ENCODE measurements at places on chromosomes 2 and 18. TPM values are rescaled to one million over a fixed set of nuclear protein-coding genes. Genes with fewer than 3 reads are reported as not detected.

Gene ACVR1C
- 5.7 TPM for total RNA-seq

Gene GCG
- total RNA-seq, result not detected

- H3K27ac ChIP-seq, result no peak overlapping the region
- no peak for DNase-seq
- H3K4me1 ChIP-seq, result no peaks in the 10 kb centered on the region
- H3K4me3 ChIP-seq, result no peak overlapping the region
These were observed 313.6 kb upstream of the MC4R start for GRCh38 chr18:60686142-60686541.

Gene CDC42EP3
- 50.7 TPM for total RNA-seq

Gene RIT2
- total RNA-seq, result not detected
